ENCODE measurements at places on chromosomes 12 and 14. TPM values are rescaled to one million over a fixed set of nuclear protein-coding genes. Genes with fewer than 3 reads are reported as not detected.

Gene ADAM20
- 0.06 TPM for polyA plus RNA-seq

DNA sequence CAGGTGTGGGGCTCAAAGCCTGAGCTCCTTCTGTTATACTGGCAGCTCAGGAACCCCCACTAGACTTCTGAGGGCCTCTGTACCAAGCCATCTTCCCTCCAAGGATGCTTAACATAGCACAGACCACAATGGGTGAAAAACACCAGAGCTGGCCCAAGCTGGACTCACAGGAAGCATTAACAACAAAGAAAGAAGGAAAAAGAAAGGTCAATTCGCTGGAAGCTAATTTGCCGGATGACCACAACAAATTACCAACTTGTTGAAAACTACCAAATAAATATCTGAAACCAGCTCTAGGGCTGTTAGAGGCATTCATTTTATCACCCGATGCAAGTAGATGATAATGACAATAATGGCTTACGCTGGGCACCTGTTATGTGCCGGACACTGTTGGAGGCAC is 48.7 kb downstream of the RBM19 start:
- no peak for DNase-seq

DNA sequence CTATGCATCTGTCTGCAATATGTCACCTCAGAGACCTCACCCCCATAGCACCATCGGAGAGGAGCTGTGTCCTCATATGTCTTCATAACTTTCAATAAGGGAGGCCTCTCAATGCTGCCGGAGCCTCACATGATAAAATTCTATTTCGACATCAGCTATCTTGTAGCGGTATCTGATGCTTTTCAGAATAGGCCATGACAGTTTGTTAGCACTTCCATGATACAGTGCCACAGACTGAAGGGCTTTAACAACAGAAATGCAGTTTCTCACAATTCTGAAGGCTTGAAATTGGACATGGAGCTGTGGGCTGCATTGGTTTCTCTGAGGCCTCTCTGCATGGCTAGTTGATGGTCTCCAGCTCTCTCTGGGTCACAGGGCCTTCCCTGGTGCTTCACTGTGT is 125.0 kb upstream of the PZP start:
- DNase-seq, result no peak

DNA sequence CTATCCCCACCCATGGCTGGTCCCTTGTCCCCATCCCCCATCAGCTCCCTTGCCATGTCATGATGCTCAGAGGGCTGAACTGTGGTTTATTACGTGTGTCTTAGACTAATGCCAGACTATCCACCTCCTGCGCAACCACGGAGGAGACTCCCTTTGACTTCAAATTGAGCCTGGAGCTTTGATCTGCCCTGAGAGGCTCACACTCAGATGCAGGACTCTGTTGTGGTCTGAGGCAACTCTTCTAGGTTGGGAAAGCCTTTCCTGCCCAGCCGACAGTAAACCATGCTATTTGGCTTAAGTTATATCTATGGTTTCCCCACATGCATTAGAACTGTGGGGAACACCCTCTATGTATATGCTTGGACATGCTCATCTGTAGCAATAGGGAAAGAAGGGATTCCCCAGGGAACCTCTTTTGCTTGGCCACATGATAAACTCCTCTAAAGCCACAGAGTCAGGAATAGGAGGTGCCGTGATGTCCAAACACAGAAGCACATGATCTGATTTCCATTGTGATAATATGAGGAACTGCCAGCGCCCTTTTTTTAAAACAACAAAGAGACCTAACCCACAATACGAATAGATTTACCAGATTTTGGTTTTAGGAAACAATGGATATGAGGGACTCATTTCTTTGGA is 11.1 kb upstream of the LGALS3 start:
- DNase-seq, result peak; percentile 57

- no peak for DNase-seq
Observed at GRCh38 chr12:68317047-68317667, 15.0 kb downstream of the MDM1 start.

GRCh38 chr14:29311983-29312382 is 545.4 kb downstream of the FOXG1 start:
- no peak for DNase-seq

Gene BIN2
- 7.0 TPM for polyA plus RNA-seq

GRCh38 chr12:41663598-41664265 is 475.6 kb downstream of the PDZRN4 start:
- peak; percentile 25 for DNase-seq

DNA sequence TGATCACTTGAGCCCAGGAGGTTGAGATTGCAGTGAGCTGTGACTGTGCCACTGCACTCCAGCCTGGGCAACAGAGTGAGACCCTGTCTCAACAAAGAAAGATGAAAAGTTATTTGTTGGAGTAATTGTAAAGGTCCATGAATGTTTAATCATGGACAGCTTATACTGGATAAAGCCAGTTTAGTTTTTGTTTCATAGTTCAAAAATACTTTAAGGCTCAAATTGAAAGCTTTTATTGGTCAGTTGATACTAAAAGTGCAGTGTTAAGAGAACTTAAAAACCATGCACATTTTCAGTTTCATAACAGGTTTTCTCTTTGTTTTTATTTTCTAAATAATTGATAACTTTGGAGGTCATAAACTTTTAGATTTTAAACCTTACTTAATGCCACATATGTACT is 108.4 kb downstream of the MON2 start:
- no peak for DNase-seq

DNA sequence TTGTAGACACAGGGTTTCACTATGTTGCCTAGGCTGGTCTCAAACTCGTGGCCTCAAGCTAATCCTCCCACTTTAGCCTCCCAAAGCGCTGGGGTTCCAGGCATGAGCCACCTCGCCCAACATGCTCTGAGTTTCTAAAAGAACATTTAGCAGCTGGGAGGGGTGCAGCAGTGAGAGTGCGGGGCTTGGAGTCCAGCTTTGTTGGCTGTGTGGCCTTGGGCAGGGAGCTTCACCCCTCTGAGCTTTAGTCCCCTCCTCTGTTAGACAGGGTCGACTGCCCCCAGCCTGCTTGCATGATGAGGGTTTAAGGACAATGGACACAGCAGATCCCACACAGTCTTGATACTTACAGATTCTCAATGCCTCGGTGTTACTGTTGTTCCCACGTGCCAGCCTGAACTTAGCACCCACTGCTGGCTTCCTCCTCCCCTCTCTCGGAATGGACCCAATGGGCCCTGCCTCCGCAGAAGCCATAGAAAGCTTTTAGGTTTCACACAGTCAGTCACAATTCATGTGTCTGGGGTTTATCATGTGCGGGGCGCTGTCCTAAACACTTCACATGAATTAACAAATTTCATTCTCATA is 54.6 kb downstream of the PSMA6 start:
- no peak for DNase-seq

Gene RPS6KA5
- 8.6 TPM for polyA plus RNA-seq

DNA sequence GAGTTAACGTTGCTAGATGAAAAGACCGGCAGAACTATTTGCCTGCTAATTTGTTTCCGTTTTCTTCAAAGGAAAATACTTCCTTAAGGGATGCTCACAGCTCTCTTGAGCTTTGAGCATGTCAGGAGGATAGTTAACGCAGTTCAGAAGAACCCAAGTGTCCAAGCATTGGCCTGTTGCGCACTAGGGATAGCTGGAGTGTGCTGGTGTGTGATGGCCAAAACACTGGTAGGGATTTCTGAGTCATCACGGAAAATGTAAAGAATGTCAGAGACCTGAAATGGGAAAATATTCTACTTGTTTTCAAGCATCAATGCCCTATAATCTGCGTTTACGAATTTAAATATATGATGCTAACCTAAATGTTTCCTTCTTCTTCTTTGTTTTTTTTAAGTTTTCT is 97.8 kb downstream of the VRK1 start:
- DNase-seq, result no peak

Gene PFDN5
- polyA plus RNA-seq, result 667 TPM

GRCh38 chr12:130354407-130354806 is 16.7 kb downstream of the PIWIL1 start:
- DNase-seq, result no peak

DNA sequence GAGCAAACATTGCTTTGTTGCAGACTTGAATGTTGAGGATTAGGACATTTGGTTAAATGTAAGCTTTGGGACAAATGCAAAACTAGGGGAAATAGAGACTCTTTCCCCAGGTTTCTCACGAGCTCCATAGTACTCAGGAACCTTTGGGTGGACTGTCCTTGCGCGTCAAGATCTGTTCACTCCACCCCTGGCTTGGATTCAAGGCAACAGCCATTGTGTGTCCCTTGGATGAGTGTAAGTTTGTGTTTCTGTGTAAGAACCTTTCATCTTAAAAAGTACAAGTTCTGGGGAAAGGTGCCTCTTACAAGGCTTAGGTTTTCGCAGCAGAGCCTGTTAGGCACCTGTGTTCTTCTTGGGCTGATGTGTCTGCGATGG is 3.7 kb downstream of the SUSD6 start:
- DNase-seq, result no peak

- no peak for DNase-seq
Observed at GRCh38 chr12:108313241-108313605, 25.9 kb downstream of the CMKLR1 start.

Gene HOXC13
- polyA plus RNA-seq, result not detected

Gene CPNE6
- polyA plus RNA-seq, result 0.31 TPM

- no peak for DNase-seq
Observed at GRCh38 chr12:105980533-105980932, 158.2 kb downstream of the NUAK1 start.

Gene NPAS3
- polyA plus RNA-seq, result 1.0 TPM

Gene YARS2
- polyA plus RNA-seq, result 22.9 TPM

DNA sequence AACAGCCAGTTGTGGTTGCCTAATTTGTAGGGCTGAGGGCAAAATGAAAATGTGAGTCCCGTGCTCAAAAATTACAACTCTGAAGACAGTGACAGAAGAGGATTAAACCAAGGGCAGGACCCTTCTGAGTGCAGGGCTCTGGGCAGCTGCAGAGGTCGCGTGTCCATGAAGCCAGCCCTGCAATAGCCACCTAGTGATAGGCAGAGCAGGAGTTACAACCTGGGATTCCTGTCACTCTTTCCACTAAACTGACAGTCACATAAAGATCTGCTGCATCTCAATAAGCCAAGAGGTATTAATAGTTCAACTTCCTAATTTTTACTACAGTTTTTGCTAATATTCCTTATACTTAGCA is 94.1 kb downstream of the SLC2A13 start:
- no peak for DNase-seq

DNA sequence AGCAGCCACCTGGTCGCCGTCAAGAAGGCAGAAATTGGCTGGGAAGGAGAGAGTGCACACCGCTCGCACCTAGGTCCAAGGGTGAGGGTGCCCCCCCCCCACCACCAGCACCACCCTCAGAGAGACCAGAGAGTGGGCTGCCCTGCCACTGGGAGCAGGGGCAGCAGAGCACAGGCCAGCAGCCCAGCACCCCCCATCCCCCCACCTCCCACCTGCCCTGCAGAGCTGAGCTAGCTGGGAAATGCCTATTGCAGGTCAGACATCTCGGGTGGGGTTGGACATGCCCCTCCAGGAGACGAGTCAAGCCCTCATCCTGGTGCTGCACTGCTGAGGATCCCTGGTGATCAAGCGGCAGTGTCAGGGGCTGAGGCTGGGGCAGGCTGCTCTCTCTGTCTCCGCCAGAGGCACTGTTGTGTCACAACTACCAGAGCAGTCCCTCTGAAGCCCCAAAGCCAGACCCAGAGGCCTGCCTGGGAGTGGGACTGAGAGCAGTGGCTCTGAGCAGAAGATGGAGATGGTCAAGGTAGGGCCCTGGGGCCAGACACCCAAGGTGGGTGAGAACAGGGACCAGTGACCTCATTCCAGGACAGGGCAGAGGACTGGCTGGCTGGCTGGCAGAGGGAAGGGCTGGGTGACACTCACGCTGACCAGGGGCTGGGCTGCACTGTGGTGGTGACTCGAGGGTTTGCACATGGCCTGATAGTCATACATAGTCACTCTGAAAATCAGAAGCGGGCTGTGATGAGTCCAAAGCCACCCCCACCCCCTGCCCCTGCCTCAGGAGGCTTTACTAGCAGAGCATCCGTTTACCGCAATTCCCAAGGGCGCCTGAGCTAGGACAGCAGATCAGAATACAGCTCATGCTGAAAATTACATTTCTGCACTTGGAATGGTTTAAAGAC is 19.7 kb upstream of the LRTM2 start:
- DNase-seq, result no peak

Gene TMPRSS12
- polyA plus RNA-seq, result 0.01 TPM

GRCh38 chr14:100786131-100786530 is 39.8 kb upstream of the MEG3 start:
- no peak for DNase-seq

DNA sequence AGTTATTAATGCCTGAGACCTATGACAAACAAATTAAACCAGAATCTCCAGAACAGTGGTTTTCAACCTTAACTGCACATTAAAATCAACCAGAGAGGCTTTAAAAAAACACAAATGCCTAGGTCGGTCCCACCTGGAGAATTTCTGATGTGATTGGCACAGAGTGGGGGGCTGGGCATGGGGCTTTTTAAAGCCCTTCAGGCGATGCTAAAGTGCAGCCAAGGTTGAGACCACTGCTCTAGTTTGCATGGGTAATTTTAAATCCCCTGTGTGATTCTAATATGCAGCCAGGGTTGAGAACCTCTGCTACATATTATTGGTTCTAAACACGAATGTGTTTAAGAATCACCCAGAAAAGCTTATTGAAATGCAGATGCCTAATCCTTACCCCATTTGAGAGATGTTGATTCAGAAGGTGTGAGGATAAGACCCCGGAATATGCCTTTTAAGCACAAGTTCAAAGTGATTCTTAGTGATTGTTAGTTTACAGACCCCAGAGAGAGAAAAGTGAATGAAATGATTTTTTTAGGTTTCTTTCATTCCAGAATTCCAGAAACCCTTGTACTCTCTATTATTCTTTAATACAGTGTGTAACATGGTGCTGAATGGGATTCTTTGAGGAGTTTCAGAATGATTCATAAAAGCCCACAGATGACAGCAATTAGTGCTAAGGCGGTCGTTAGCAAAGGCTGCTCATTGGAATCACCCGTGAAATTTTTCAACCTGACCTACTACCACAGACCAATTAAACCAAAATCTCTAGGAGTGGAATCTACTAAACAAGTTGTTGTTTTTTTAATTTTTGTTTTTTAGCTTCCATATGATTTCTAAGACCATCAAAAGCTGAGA is 44.9 kb downstream of the LIN7A start:
- DNase-seq, result no peak

Gene SSTR1
- 24.6 TPM for polyA plus RNA-seq

- no peak for DNase-seq
Observed at GRCh38 chr12:109609342-109609741, 35.7 kb downstream of the MVK start.

Gene AQP6
- polyA plus RNA-seq, result 0.49 TPM

DNA sequence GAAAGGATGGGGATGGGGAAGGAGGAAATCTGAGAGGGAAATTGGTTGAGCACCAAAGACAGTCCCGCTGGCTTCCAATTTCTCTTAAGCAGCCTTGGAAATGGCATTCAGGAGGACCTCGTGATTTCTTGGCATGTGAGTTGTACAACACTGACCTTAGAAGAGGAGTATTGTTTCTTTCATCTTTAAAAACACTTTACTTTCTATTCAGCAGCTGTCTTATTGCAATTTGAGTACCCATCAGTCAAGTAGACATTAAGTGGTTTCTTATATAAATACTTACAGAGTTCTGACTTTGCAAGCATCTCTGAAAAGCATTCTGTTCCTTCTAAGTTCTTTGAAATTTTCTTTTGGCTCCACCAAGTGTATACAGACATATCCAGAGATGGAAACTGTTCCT is 83.2 kb downstream of the LMNTD1 start:
- no peak for DNase-seq

Data from large intestine (tissue), 12 donors.